Stimulated activated CD4-positive, alpha-beta T cell treated with anti-CD3 and anti-CD28 coated beads, Interleukin-12 subunit alpha, Interleukin-12 subunit beta, amount 100 ng/mL, for 24 hours (primary cell): ENCODE measurements at places on chromosomes 7 and 10.

DNA sequence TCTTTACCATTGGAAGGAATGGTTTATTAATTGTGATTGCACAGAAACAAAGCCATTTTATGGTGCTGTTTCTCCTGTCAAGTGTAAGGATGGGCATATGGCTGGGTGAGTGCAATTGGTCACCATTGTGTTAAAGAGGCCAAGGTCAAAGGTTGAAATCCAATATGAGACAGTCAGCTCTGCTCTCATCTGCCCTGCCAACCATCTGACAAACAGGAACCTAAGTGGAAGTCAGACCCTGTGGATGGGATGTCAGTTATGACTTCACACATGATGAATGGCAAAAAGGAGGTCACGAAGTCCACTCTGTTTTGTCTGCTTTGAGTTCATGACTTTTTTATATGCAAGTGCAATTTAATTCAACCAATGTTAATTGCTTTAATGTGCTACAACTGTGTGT, 172.7 kb upstream of the TMEM229A start:
- DNase-seq, result no peak

GRCh38 chr10:62554632-62555199, 180.5 kb downstream of the ZNF365 start:
- no peak for DNase-seq

DNA sequence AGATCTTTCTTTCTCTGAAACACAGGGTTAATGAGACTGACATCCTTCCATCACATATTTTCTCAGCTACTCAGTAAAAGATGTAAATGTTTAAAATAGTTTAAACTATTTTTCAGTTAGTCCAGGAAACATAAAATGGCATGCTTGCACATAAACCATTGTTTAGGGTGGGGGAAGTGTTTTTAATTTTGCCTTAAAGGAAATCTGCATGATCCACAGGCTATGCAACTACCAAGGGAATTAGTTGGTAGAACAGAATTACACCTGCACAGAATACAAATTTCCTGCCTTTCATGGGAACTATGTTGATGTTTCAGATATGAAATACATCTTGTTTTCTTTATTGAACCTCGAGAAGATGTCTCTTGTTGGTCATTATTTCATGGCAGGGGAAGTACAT, 10.6 kb downstream of the CAV1 start:
- no peak for DNase-seq

DNA sequence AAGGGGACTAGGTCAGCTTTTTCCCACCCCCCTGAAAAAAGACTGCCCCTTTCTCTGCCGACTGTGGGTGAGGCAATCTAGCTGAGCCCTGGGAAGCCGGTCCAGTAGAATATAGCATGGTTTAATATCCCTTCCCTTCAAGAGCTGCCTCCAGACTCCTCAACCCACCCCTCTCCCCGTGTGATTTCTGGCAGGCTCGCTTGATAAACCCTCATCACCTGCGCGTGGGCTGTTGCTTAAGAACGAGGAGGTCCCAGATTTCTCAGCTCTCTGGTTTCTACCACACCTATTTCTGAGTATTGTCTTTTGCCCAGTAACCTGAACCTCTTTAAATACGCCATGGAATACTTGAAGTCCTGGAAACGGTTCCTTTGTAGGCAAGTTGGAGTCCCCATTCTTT, 2.0 kb upstream of the LRRC4 start:
- no peak for DNase-seq

DNA sequence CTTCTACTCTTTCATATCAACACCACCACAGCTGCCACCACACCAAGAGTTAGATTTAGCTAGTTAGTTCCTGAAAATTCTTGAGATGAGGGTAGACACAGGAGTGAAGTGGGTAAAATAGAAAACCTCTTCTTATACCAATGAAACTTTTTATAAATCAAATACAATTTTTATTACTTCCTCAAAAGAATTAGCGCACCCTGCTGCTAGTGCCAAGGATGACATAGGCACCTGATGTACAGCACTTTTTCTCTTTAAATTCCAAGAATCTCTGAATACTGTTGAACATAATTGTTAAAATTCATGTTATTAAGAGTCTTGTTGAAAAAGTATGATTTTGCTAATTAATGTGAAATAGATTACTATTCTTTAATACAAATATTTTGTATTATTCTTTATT, 11.4 kb downstream of the ZWINT start:
- no peak for DNase-seq

DNA sequence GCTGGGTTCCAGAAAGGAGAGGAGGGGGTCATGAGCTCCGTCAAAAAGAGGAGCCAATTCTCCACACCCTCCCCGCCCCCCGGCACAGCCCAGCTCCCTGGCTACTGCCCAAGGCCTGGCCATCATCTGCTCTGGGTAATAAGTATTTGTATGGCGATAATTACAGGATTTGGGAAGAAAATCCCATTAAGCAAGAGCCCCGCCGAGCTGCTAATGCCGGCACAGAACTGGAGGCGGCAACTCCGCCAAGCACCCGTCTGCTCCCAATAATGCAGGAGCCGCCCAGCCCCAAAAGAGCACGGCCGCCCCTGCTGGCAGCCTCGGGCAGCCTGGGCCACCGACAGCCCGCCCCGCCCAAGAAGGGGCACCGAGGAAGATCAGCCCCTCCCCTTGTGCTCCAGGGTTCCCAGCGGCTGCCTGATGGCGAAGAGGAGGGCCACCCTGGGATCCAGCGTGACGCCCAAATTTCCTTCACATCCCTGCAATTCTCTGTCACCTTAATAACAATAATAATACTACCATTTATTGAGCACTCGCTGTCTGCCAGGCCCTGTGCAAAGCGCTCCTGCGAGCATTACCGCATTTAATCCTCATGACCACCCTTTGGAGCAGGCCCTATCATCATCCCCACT, 5.9 kb downstream of the SLIT1 start:
- no peak for DNase-seq

GRCh38 chr10:11670381-11670780, 58.9 kb upstream of the USP6NL start:
- no peak for DNase-seq

- DNase-seq, result no peak
These were observed 397.0 kb downstream of the LRMDA start for GRCh38 chr10:75828413-75828812.

GRCh38 chr10:17349717-17350116, 104.7 kb downstream of the ST8SIA6 start:
- DNase-seq, result no peak

DNA sequence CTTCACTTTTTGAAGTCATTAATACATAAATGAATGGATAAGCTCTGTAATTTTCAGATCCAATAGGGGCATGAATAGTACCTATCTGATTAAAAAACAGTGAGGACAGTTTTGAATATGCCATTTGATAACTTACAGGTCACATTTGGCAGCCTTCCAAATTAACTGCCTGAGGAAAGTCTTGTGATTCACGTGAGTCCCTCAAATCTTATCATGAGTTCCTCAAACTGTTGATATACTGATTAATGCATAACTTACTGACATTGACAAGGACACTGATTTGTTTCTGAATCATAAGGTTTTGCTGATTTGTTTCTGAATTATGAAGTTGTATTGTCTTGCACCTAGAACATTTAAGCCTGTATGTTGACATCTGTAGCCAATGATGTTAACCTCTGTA, 55.1 kb downstream of the ANKMY2 start:
- DNase-seq, result no peak

DNA sequence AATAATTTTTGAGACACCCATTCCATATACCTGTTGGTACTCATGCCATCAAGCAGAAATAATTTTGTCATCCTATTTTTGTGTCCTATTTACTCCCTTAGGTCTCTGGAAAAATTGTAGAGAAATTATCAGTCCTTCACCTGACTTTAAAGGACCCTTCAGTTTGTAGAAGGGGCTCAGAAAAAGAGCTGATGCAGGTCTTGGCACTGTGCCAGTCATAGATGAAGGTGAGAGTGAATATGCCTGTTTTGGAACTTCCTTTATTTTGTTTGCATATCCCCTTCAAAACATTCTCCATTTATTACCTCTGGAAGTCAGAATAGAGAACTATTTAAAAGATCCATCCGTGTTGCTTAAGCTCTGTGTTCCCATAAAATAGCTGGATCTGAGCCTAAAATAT, 321.0 kb upstream of the TPK1 start:
- no peak for DNase-seq

- DNase-seq, result no peak
These were observed 100.5 kb downstream of the CALD1 start for GRCh38 chr7:134879815-134880475.

- DNase-seq, result no peak
These were observed 94.2 kb downstream of the NRBF2 start for GRCh38 chr10:63227207-63227895.

DNA sequence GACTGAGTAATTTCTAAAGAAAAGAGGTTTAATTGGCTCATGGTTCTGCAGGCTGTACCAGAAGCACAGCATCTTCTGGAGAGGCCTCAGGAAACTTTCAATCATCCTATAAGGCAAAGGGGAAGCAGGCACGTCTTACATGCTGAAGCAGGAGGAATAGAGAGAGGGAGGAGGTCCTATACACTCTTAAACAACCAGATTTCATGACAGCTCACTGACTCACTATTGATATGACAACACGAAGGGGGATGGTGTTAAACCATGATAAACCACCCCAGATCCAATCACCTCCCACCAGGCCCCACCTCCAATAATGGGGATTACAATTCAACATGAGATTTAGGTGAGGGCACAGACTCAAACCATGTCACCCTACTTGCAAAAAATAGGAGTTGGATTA, 201.5 kb downstream of the CDK14 start:
- DNase-seq, result no peak

GRCh38 chr10:132681858-132682755, 103.8 kb downstream of the NKX6-2 start:
- DNase-seq, result no peak

DNA sequence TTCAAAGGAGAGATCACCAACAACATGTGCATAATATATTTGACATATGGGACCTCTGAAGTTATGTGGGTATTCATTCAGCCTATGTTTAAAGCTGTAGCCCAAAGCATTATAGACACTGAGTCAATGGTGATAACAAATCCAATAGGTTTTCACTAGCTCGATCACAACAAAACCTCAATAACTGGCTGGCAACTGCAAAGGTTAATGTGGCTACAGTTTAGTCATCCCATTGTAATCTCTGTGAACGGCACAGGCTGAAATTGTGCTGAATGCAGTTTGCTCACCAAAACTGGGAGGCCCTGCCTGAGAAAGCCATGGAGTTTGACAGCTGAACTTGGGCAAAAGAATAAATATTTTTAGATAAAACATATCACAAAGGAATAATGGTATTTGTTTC, 152.4 kb upstream of the ADO start:
- no peak for DNase-seq

DNA sequence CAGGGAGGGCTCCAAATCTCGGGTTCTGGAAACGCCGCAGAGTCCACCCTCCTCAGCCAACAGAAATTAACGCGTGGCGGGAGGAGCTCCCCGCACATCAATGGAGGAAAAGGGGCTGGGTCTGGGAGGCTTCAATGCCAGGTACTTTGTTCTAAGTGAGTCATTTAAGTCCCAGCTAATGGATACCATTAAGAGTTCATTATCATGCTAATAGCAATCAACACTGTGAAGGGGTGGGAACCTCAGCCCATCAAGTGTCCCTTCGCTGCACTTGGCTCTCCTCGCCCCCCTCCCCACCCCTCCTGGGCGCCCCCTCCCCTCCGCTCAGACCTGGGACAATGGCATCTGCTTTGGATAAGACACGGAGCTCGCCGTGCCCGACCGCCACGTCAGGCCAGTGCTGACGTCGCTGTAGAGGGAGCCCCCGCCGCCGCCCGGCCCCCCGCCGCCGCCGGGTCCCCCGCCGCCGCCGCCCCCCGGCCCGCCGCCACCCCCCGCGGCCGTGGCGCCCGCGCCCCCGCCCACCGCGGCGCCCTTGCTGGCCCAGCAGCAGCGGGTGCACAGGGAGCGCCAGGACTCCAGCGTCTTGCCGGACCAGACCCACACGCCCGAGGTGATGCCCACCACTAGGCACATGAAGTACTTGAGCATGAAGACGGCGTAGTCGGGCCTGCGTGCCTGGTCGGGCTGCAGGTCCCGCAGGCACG, 2.9 kb downstream of the FZD8 start:
- no peak for DNase-seq

- no peak for DNase-seq
These were observed 650.9 kb upstream of the IGFBP3 start for GRCh38 chr7:46571996-46572395.

- no peak for DNase-seq
These were observed 91.7 kb upstream of the PITRM1 start for GRCh38 chr10:3264161-3264761.

GRCh38 chr10:117411479-117412399, 36.5 kb upstream of the PDZD8 start:
- no peak for DNase-seq

- no peak for DNase-seq
These were observed 110.4 kb downstream of the NT5C2 start for GRCh38 chr10:103082683-103083082.

GRCh38 chr7:23981314-23981713, 271.3 kb downstream of the STK31 start:
- DNase-seq, result no peak

- no peak for DNase-seq
These were observed 1293.5 kb downstream of the XPNPEP1 start for GRCh38 chr10:108629834-108630233.

DNA sequence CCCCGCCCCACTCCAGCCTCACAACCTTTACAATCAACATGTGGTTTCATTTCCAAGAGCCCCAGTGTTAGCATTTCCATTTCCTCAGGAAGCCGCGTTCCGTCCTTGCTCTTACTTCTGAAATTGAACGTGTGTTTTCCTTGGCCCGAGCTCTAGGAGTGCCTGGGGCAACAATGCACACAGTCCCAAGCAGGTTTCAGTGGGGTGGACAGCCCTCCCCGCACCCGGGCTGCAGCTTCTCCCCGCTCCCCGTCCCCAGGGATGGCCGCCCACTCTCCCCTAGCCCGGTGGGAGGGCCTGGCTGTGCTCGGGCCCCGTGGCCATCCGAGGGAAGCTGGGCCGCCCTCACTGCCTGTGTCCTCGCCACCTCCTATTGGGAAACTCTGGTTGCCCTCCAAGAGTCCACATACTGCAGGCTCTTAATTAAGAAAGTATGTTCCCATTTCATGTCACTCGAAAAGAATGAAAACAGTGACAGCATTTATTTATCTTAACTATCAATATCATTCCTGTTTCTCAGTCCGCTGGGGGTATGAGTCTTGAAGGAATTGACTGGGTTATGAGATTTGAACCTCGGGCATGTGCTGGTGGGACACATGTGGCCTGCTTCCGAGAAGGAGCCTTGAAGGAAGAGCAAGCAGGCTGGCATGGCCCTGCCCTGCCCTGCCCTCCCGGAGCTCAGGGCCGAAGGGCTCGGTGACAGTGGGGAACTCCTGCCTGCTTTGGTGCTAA, 163.8 kb downstream of the GRK5 start:
- no peak for DNase-seq

- no peak for DNase-seq
These were observed 17.6 kb upstream of the ORAI2 start for GRCh38 chr7:102415685-102416225.

DNA sequence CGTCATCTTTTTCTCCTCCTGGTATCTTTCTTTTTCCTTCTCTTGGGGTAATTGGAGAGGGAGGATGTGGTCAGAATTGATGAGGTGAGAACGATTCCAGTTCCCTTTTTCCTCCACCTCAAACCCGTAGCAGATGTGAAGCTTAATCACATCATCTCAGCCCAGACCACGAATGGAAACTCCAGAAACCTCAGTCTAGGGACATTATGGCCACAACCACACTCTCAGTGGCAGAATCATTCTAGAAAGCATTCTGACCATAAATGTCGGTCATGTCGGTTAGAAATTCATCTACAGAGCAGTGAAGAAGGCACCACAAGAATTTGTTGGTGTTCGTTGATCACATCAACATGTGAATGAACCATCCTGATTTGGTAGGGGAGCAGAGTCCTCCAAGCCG, 78.7 kb downstream of the GATA3 start:
- DNase-seq, result no peak

GRCh38 chr7:6648815-6649104, 11.6 kb downstream of the ZNF316 start:
- DNase-seq, result no peak
